GM20000 (cell line): ENCODE measurements at places on chromosomes 5 and 9.
A peak's percentile ranks its signal among the peaks of the same experiment; 100 is the strongest.

GRCh38 chr9:4678679-4679267, 596 bp upstream of the CDC37L1 start:
- no peak for DNase-seq

DNA sequence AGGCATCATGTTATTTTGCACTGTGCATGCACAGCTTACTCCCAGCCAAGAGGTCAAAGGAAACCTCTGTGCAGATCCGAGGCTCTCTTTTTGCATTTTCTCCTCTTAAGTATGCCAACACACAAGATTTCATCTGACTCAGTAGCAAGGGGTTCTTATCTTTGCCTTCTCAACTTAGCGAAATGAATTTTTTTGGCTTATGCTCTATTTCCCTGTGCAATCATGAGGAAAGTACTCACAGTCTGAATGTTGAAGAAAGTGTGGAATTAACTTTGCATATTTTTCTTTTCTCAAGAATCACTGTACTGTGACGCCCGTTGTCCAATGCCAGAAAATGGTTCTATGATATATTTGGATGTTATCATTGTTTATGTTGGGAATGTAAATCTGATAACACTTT, 173.5 kb upstream of the FBXL7 start:
- no peak for DNase-seq

- no peak for DNase-seq
Measured at GRCh38 chr5:149438711-149439132, 59.6 kb upstream of the IL17B start.

GRCh38 chr5:146321571-146321970, 17.1 kb upstream of the POU4F3 start:
- DNase-seq = no peak

GRCh38 chr5:107370396-107370968, 300.3 kb downstream of the EFNA5 start:
- DNase-seq = no peak

DNA sequence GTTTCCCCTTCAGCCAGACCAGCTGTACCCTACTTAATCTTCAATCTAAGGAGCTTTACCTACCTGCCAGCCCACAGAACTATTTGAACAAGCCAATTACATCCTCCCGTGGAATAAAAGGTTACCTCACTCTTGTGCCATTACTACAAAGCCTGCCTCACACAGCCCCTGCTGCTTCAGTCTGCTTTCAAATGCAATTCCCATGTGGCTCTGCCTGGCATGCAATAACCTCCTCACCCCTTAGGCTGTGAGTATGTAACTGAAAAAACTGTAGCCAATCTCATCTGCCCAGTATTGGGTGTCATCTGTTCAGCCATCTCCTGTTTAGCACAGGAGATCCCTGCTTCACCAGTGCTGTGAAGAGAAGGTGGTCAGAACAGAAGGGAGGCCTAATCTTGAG, 6.1 kb upstream of the GCNT1 start:
- DNase-seq = no peak

DNA sequence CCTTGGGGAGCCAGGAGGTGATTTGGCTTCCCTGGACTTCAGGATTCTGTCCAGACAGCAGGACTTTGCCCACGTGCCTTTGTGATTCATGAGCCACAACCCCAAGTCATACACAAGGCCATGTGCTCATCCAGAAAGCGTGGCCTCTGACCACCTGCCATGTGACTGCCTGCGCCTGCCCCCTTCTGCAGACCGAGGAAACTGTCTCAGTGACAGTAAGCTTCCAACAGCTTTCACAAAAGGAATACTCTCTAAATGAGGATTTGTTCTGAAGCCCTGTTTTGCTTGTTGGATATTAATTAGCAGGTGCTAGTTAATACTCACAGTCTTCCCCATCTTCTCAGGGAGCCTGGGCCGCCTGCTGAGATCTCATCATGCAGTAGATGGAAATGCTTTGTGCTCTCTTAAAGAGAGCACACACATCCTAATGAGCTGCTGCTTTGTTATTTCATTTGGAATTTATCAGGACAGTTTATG, 36.9 kb upstream of the ANGPTL2 start:
- DNase-seq = no peak

DNA sequence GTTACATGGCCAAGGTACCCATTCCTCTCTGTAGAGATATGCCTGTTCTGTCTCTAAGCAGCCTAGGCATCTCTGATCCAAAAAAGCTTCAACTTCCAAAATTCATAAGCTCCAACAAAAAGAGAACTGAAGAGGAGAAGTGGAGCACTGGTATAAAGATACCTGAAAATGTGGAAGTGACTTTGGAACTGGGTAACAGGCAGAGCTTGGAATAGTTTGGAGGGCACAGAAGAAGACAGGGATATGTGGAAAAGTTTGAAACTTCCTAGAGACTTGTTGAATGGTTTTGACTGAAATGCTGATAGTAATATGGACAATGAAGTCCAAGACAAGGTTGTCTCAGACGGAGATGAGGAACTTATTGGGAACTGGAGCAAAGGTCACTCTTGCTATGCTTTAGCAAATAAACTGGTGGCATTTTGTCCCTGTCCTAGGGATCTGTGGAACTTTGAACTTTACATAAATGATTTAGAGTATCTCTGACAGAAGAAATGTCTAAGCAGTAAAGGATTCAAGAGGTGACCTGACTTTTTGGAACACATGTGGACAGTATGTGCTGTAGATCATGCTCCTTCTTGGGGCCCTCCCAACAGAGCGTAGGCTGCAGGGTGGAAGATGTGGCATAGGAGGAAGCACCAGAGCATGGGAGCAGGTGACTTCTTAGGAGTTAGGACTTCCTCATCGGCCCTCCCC, 162.2 kb upstream of the TRIM32 start:
- no peak for DNase-seq

- DNase-seq = no peak
Measured at GRCh38 chr5:149841851-149842793, 102.5 kb downstream of the PDE6A start.

- DNase-seq = peak; percentile 8
Measured at GRCh38 chr5:87572090-87572489, 159.4 kb upstream of the CCNH start.

GRCh38 chr9:134213881-134214341, 49.5 kb upstream of the RNU6ATAC start:
- DNase-seq = no peak
